Nephron progenitor cell (in vitro differentiated cells): ENCODE measurements at places on chromosomes 4 and X.

DNA sequence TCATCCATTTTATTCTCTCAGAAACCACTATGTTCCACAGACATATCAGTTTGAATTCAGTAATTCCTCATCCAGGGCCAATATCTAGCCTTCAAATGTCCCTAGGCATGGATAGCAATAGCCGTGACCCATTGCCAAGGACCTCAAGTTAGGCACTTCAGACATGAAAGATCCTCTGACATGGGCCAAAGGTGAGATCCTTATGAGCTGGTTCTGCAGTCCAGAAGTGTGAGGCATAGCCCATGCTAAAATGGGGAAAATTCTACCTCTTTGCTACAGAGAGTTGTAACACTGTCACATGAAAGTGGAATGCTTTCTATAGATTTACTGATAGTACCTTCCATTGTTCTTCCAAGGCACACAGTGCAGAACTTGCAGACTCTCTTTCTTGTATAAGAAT lies 349.7 kb upstream of the GALNT7 start:
- H3K4me3 ChIP-seq, result no peak overlapping the region
- no peaks in the 10 kb centered on the region for H3K27me3 ChIP-seq
- peaks cover 10% of the 10 kb centered on the region for H3K4me1 ChIP-seq
- no peaks in the 10 kb centered on the region for H3K36me3 ChIP-seq
- H3K27ac ChIP-seq, result no peak overlapping the region

DNA sequence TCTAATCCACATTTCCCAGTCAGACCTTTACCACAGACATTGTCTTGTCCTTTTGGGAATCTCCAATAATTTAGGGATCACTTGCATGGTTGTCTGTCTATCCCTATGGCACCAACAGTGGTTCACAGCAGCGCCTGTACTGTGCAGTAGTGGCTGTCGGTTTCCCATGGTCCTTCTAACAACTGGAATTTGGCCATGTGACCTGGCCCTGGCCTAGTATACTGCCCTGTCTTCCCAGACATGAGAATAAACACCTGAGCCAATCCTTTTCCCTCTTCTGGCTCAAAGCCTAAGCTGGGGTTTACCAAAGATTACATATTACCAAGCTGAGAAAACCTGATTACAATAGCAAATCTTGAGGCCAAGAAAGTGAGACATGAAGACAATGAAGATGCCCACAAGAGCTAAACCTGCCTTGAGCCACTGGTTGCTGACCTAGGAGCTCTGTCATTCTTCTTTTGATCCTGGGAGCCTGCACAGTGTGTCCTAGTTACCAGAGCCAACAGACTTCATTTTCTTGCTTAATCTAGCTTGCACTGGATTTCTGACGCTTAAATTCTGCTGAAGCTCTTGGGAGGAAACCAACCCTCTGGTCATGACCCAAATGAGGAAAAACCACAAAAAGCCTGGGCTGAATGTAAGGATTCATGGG lies 92.1 kb downstream of the SCD5 start:
- H3K27ac ChIP-seq, result no peak overlapping the region
- peaks cover 5% of the 10 kb centered on the region for H3K36me3 ChIP-seq
- no peak for DNase-seq
- H3K27me3 ChIP-seq, result no peaks in the 10 kb centered on the region
- H3K4me3 ChIP-seq, result no peak overlapping the region

- H3K4me3 ChIP-seq, result no peak overlapping the region
- H3K27me3 ChIP-seq, result no peaks in the 10 kb centered on the region
- no peak overlapping the region for H3K27ac ChIP-seq
- DNase-seq, result no peak
- no peaks in the 10 kb centered on the region for H3K36me3 ChIP-seq
- no peaks in the 10 kb centered on the region for H3K4me1 ChIP-seq
Measured at GRCh38 chr4:32909736-32910135, 2189.6 kb downstream of the PCDH7 start.

DNA sequence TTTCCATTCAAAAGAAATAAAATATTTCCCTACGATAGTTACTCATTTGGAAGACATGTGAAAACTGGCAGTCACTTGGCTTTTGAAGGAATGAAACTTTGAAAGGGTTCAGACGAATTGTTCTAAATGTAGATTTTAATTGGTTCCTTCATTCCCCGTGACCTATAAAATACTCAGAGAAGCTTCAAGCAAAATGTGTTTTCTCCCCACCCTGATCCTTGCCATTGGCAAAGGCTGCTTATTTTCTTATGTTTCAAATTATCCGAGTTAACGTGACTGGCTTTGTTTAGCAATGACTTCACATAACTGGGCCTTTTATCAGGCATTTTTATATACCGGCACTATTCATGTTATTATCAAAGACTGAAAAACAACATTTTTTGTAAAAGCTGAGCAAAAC lies 204.1 kb upstream of the NEIL3 start:
- H3K4me1 ChIP-seq, result no peaks in the 10 kb centered on the region
- H3K27ac ChIP-seq, result no peak overlapping the region
- H3K27me3 ChIP-seq, result no peaks in the 10 kb centered on the region

DNA sequence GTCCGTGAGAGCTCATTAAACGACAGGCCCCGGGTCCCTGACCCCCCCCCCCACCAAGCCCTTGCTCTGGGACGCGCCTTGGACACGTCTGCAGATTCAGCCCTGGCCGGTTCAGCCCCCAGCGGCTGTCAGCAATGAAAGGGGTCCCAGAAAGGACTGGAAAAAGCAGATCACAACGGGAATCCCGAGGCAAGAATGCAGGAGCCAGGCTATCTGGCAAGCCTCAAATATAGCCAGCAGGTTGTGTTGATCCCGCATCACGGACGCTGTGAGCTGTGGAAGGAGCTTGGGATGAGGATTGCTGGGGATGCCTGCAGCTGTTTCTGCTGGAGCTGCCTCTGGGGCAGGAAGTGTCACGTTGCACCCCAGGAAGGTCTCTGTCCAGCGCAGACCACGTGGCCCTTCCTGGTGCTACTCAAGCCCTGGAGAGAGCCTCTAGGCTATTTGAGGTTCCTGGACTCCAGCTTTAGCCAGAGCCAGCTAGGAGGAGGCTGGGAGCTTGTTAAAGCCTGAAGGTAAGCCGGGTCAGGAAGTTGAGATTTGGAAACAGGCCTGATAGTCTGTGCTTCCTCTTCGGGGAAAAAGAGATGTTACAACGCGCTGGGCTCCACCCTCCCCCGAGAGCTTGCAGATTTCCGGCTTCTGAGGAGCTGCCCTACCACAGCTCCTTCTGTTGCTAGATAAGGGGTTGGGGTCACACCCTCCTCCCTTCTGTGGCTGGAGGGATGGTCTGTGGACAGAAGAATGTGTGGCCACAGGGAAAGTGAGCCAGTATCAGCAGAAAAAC lies 19.3 kb upstream of the CSF2RA start:
- H3K27ac ChIP-seq, result peak overlapping the region; percentile 90
- peaks cover 20% of the 10 kb centered on the region for H3K36me3 ChIP-seq
- H3K4me3 ChIP-seq, result peak overlapping the region; percentile 71

GRCh38 chr4:158810487-158811215 lies 41.8 kb downstream of the FNIP2 start:
- H3K27me3 ChIP-seq, result peaks cover 4% of the 10 kb centered on the region
- no peaks in the 10 kb centered on the region for H3K36me3 ChIP-seq
- peak overlapping the region; percentile 21 for H3K27ac ChIP-seq
- peaks cover 34% of the 10 kb centered on the region for H3K4me1 ChIP-seq
- DNase-seq, result no peak

DNA sequence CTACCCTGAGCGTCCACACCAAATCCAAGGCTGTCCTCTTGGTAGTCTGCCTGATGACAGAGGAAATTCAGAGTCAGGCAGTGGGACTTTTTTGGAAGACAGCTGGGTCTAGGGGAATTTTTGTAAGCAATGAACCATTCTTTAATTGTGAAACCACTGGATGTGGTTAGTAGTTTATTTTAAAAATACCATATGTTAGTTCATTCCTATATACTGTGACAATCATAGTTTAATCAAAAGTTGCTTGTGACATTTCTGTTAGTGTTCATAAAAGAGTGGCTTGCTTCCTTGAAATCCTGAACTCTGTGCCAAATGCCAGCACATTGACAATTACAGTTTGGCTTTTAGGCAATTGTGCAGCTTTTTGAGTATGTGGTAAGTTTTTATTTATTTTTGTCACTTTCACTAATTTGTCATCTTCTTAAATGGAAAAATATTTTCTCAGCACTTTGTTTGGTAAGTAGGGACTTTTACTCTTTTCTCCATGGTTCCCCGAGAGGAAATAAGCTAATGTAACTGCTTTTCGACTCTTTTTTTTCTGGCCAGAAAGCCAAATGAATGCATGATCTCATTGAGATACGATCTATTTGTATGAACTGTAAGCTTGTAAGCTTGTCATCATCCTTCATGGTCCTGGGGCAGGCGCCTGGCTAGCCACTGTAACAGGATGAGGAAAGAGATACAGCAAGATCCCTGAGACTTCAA lies 72.6 kb upstream of the SLC4A4 start:
- DNase-seq, result no peak
- peaks cover 17% of the 10 kb centered on the region for H3K4me1 ChIP-seq
- H3K4me3 ChIP-seq, result no peak overlapping the region
- no peaks in the 10 kb centered on the region for H3K36me3 ChIP-seq
- no peaks in the 10 kb centered on the region for H3K27me3 ChIP-seq
- H3K27ac ChIP-seq, result peak overlapping the region; percentile 18

DNA sequence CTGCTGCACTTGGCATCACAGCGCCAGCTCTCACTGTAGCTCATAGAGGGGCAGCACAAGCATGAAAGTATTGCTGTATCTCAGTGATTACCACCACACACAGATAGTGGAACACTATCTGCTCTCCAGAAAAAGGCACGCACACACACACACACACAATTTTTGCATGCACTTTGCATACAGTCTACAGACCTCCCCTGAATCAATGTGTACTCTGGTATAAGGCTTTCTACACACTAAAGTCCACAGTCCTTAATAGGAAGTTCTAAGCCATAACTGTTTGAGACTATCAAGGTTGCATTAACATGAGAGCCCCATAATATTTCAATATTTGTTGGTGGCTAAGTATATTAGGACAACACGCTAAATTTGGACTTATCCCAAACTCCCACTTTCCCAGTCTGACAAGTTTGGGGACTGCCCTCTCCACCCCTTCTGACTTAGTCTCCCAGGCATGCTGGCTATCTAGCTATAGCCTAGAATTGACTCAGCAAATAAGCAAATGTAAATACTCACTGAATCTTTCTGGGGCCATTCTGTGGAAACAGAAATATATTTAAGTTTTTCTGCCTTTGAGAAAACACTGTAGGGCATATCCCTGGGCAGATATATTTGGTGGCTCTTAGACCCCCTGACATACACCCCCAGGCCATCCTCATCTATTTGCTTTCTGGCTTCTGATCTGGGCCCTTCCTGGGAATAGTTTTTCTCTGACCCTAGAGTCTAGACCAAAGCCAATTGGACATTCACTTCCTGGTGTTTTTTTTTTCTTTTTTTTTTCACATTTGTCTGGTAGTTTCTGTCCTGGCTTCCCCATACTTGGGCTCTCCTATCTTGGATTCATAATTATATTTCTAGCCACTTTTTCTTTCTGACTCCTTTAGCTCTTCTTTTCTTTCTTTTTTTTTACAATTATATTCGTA lies 36.4 kb upstream of the CT47C1 start:
- peaks cover 4% of the 10 kb centered on the region for H3K27me3 ChIP-seq
- DNase-seq, result no peak
- H3K4me3 ChIP-seq, result no peak overlapping the region
- H3K36me3 ChIP-seq, result peaks cover 5% of the 10 kb centered on the region

GRCh38 chrX:136856050-136856449 lies 24.5 kb downstream of the RBMX start:
- no peak overlapping the region for H3K27ac ChIP-seq
- H3K4me1 ChIP-seq, result no peaks in the 10 kb centered on the region
- H3K27me3 ChIP-seq, result no peaks in the 10 kb centered on the region
- H3K4me3 ChIP-seq, result no peak overlapping the region
- peaks cover 80% of the 10 kb centered on the region for H3K36me3 ChIP-seq
- DNase-seq, result no peak

DNA sequence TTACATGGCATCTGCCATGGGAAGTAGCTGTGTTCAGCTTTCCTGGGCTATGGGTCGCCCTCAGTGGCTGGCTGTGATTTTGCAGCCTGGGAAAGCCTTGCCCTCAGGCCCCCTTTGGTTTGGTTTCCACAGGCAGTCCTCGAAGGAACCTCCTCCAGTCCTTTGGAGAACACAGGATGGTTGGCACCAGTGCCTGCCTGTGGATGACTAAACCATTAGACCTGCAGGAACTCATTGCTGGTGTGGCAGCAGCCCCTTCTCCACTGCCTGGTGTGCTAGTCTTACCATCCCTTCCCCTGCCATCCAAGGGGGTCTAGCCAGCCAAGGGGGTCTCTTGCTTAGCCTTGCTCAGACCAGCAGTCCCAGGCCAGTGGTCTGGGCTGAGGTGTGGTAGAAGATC lies 71.4 kb upstream of the PJA1 start:
- no peak overlapping the region for H3K4me3 ChIP-seq
- H3K36me3 ChIP-seq, result no peaks in the 10 kb centered on the region
- peaks cover 6% of the 10 kb centered on the region for H3K27me3 ChIP-seq
- H3K4me1 ChIP-seq, result no peaks in the 10 kb centered on the region
- H3K27ac ChIP-seq, result no peak overlapping the region

GRCh38 chr4:100679926-100680325 lies 162.1 kb upstream of the EMCN start:
- no peak overlapping the region for H3K4me3 ChIP-seq
- peaks cover 4% of the 10 kb centered on the region for H3K4me1 ChIP-seq
- DNase-seq, result no peak
- H3K27ac ChIP-seq, result no peak overlapping the region
- no peaks in the 10 kb centered on the region for H3K27me3 ChIP-seq

DNA sequence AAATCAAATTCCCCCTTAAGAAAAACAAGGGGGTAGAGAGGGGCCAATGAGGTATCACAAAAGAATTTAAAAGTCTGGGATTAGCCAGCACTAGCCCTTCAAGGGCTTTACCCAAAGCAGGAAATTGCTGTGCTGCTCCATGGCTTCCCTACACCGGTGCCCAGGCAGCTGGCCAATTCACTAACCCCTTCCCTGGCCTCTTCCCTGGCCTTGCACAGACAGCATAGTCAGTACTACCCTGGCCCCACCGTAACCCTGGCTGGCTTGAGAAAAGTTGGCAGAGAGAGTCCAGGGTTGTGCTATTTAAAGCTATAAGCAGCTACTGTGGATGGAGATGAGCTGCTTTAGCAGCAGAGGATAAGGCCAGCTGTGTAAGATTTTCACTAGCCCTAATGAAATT lies 43.1 kb downstream of the ADAMTS3 start:
- no peak overlapping the region for H3K4me3 ChIP-seq
- H3K27me3 ChIP-seq, result no peaks in the 10 kb centered on the region
- DNase-seq, result no peak
- peaks cover 9% of the 10 kb centered on the region for H3K36me3 ChIP-seq
- H3K4me1 ChIP-seq, result peaks cover 10% of the 10 kb centered on the region

GRCh38 chr4:113899271-113900070 lies 80.0 kb downstream of the ARSJ start:
- no peak for DNase-seq
- H3K4me3 ChIP-seq, result no peak overlapping the region
- no peaks in the 10 kb centered on the region for H3K36me3 ChIP-seq

GRCh38 chrX:40012039-40012867 lies 85.5 kb downstream of the BCOR start:
- peak overlapping the region; percentile 77 for H3K4me3 ChIP-seq
- DNase-seq, result peak; percentile 39
- no peak overlapping the region for H3K27ac ChIP-seq
- no peaks in the 10 kb centered on the region for H3K36me3 ChIP-seq
- H3K4me1 ChIP-seq, result peaks cover 48% of the 10 kb centered on the region

- no peaks in the 10 kb centered on the region for H3K27me3 ChIP-seq
- H3K4me1 ChIP-seq, result no peaks in the 10 kb centered on the region
- no peak for DNase-seq
Measured at GRCh38 chr4:19831644-19832285, 419.9 kb upstream of the SLIT2 start.

GRCh38 chrX:1904663-1905218 lies 289.9 kb downstream of the ASMT start:
- peaks cover 20% of the 10 kb centered on the region for H3K27me3 ChIP-seq
- no peaks in the 10 kb centered on the region for H3K4me1 ChIP-seq
- DNase-seq, result no peak
- no peak overlapping the region for H3K4me3 ChIP-seq
- H3K27ac ChIP-seq, result no peak overlapping the region
- no peaks in the 10 kb centered on the region for H3K36me3 ChIP-seq
